ENCODE measurements at places on chromosomes 5 and 9.

DNA sequence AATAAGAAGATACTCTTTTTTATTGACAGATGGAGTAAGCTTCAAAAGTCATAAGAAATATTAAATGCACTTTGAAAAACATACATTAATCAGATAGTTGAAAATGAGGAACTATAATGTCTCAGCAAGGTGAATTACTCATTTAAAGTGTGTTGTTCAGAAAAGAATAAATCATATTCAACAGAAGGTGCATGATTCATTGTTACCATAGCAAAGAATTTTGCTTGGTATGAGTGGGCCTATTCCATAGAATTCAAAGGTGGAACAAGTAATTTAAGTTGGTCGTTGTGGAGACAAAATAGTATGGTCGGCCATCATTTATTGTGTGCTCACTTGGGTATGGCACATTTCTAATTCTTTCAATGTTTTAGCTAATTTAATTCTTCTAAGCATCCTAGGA, 1920.2 kb upstream of the CDH9 start:
- DNase-seq = no peak

GRCh38 chr5:54398191-54398590, 57.3 kb upstream of the HSPB3 start:
- DNase-seq = no peak

DNA sequence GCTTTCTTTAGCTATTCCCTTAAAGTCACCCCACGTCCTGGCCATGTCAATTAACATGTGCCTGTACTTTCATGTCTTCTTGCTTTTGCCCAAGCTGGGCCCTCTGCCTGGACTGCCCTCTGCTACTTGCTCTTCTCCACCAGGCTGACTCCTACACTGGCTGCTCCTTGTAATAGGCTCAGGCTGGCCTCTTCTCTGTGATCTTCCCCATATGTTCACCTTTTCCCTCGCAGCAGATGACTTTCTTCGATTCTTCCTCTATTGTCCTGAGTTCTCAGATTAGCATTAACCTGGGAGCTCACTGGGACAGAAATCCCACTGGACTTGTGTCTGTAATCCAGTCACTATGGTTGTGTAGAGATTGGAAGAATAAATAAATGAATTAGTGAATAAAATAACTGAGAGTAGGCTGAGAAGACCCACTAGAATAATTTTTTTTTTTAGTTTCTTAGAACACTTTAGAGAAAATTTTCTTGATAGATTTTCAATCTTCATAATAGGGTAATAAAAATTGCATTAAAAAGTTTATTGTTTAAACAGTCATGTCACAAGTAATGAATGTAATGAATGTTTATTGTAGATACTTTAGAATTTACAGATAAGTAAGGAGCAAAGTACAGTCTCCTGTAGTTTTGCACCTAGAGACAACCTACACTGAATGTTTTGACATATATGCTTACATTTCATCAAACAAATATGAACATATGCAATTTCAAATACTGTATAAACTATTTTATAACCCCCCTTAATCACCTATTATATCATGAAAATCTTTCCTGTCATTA, 47.4 kb upstream of the TNFSF15 start:
- no peak for DNase-seq

DNA sequence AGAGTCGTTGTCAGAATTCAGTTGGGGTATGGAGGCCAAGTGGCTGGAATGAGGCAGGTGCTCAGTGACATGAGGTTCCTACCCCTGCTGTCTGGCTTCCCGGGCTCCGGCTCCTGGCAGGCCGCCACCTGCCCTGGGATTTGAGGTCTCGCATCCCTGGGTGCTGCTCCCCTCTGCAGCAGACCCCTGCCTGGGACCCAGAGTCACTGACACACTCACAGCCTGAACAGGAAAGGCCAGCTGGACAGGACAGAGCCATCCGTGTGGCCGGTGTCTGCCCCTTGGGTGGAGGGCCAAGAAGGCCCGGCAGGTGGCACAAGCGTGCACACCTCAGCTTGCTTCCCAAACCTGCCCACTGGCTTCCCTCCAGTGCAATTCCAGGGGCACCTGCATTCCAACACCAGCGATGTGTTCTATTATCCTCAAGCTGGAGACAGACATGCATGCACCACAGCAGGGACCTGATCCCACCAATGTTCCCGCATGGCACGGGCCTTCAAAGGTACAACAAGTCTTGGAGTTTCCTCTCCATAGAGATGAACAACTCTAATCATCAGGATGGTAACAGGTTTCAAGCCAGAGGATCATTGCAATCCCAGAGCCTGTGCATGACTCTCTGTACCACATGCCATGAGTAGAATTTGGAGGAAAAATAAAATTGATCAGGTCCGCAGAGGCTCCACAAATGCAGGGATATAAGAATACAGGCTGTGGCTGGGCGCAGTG, 45.6 kb upstream of the RNF130 start:
- DNase-seq = no peak

GRCh38 chr9:38727497-38728001, 7.6 kb upstream of the FAM240B start:
- no peak for DNase-seq

GRCh38 chr5:152058267-152058666, 133.6 kb upstream of the GLRA1 start:
- DNase-seq = no peak

- DNase-seq = peak; percentile 60
Measured at GRCh38 chr9:94084314-94084713, at the start of gene PTPDC1. Gene PTPDC1, plus strand, starts transcription at chr9:94084464. Its CDS starts 67 bp downstream, at chr9:94084531.

GRCh38 chr9:136840877-136841645, 1.2 kb upstream of the AJM1 start:
- DNase-seq = no peak

- no peak for DNase-seq
Measured at GRCh38 chr9:715300-715699, 126.2 kb upstream of the DMRT1 start.

DNA sequence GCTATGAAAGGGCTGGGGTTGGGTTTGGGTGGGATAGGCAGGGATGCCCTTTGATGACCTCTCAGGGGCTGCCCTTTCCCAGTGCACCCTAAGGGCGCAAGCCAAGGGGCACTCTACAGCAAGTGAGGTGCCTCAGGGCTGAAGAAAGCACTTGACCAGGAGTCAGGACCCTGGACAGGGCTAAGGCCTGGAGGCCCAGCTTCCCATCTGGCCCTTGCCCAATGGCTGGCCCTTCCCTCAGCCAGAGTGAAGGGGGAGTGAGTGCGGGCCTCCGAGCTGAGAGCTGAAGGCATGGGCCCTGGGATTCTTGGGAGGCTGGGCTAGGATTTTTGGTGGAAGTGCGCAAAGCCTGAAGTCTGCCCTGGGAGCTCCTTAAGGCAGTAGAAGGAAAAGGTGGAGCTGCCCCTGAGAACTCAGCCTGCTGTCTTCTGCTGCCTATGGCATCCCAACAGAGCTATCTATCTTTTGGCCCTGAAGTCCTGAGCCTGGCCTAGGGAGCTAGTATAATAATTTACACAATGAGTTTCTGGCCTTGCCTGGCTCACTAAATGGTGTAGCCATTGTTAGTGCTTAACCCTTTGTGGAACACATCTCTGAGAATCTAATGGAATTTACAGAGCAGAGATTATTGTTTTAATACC, 16.4 kb downstream of the JADE2 start:
- peak; percentile 46 for DNase-seq

All from K562 (cell line).